ENCODE measurements at places on chromosomes 7 and 10.

DNA sequence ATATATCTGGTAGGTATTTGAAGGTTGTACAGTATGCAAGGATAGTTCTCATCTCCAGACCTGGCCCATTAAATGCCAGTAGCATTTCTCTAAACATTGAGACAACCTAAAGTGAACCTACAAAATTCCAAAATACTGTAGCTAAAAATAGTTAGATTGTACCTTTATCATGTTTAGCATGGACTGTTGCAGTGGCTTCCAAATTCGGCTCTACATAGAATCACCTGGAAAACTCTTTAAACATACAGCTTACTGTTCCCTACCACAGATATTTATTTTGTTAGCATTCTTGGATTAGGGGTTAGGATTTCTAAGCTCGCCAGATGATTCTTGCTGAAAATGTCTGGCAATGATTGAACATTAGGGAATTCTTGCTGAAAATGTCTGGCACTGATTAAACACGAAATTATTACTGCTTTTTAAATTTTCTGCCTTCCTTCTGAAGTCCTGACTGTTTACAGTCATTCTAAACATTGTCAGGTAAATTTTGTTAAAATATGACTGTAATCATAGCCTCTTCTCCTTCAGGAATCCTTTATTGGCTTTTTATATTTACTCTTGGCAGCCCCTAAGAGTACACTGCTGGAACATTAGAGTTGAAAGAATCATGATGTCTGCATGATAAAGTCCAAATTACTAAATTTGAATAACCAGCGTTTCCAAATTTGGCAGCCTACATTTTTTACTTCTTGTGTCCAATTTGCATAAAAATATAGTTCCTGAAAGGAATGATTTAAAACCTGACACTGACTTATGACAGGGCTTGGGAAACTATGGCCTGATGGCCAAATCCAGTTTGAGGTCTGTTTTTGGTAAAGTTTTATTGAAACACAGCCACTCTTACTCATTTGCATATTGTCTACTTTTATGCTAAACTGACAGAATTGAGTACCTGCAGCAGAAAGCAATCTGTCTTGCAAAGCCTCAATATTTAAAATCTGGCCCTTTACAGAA is 40.3 kb downstream of the SHOC2 start:
- no peak for DNase-seq

GRCh38 chr10:59079386-59080226 is 96.8 kb upstream of the PHYHIPL start:
- DNase-seq = no peak

GRCh38 chr10:100728928-100729861 is 16.2 kb upstream of the PAX2 start:
- peak; percentile 51 for DNase-seq

DNA sequence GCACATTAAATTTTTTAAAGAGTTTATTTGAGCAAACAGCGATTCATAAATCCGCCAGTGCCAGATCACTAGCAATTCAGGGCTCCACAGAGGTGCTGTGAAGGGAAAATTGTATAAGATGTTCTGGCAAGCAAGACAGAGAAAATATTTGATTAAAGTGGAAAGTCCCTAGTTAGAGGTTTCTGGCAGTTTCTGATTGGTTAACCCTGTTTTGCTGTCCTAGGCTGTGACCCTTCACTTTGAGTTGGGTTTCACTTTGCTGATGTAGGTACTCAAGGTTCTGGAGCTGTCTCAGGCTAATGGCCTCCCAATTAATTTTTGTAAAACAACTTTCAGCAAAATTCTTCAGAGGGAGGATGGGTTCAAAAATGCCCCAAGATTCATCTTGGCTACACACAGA is 79.4 kb upstream of the NXPH1 start:
- no peak for DNase-seq

- no peak for DNase-seq
Observed at GRCh38 chr10:60309371-60309770, 80.3 kb downstream of the ANK3 start.
